A549 treated with AZD2906 at 1 μM for 4 hours (cell line): ENCODE measurements at places on chromosomes 2 and 18. TPM values are rescaled to one million over a fixed set of nuclear protein-coding genes. Genes with fewer than 3 reads are reported as not detected.

SKOR2 gene
- not detected in 5 replicates for total RNA-seq

LCT gene
- total RNA-seq: 0.03 to 0.08 TPM (median 0.04 TPM) in 4 of 5 replicates, not detected in the other

LIMS2 gene
- total RNA-seq: 5.8 to 10.2 TPM (median 7.8 TPM) in 5 replicates

MAP2 gene
- 0.93 to 1.8 TPM (median 1.1 TPM) in 5 replicates for total RNA-seq

BIN1 gene
- total RNA-seq: 31.2 to 35.4 TPM (median 33.6 TPM) in 5 replicates

PXDN gene
- 11.5 to 17.4 TPM (median 15.5 TPM) in 5 replicates for total RNA-seq

FKBP7 gene
- total RNA-seq: 7.3 to 12.1 TPM (median 10.2 TPM) in 5 replicates

EIF2AK2 gene
- 16.2 to 31.7 TPM (median 20.8 TPM) in 5 replicates for total RNA-seq

MRPL53 gene
- total RNA-seq: 93.9 to 164 TPM (median 141 TPM) in 5 replicates

GBX2 gene
- total RNA-seq: 1.6 to 3.1 TPM (median 2.3 TPM) in 5 replicates

UGT1A5 gene
- 0.03 to 0.09 TPM (median 0.05 TPM) in 3 of 5 replicates, not detected in the others for total RNA-seq

FBLN7 gene
- total RNA-seq: 0.37 to 0.67 TPM (median 0.53 TPM) in 5 replicates

POTEJ gene
- not detected in 5 replicates for total RNA-seq

EIF5B gene
- total RNA-seq: 51.2 to 70.1 TPM (median 51.6 TPM) in 5 replicates

NMS gene
- total RNA-seq: not detected in 5 replicates

DARS1 gene
- total RNA-seq: 49.8 to 62.6 TPM (median 53.7 TPM) in 5 replicates

DNER gene
- total RNA-seq: 10.0 to 13.7 TPM (median 11.8 TPM) in 5 replicates

CYP26B1 gene
- 13.4 to 16.1 TPM (median 15.2 TPM) in 5 replicates for total RNA-seq

LMAN1 gene
- 24.6 to 46.3 TPM (median 29.2 TPM) in 5 replicates for total RNA-seq

LRATD1 gene
- total RNA-seq: 0.09 to 0.17 TPM (median 0.14 TPM) in 5 replicates

SMPD4 gene
- 72.4 to 84.4 TPM (median 82.4 TPM) in 5 replicates for total RNA-seq

HRH4 gene
- total RNA-seq: 0.03 TPM in 1 of 5 replicates, not detected in the others

CNDP1 gene
- 0.08 TPM in 1 of 5 replicates, not detected in the others for total RNA-seq

TFCP2L1 gene
- total RNA-seq: 23.4 to 29.7 TPM (median 25.7 TPM) in 5 replicates

PPP1CB gene
- 133 to 199 TPM (median 162 TPM) in 5 replicates for total RNA-seq

CPLX4 gene
- not detected in 5 replicates for total RNA-seq

IL18RAP gene
- total RNA-seq: 0.03 to 0.25 TPM (median 0.09 TPM) in 4 of 5 replicates, not detected in the other

PARD6G gene
- 1.4 to 3.5 TPM (median 3.4 TPM) in 5 replicates for total RNA-seq

SCTR gene
- total RNA-seq: 0.10 TPM in 1 of 5 replicates, not detected in the others

GALR1 gene
- not detected in 5 replicates for total RNA-seq

ABCG8 gene
- not detected in 5 replicates for total RNA-seq

DNAJC5G gene
- not detected in 5 replicates for total RNA-seq

STON1 gene
- total RNA-seq: 0.28 to 0.42 TPM (median 0.39 TPM) in 5 replicates

AQP12B gene
- total RNA-seq: not detected in 5 replicates

POTEI gene
- total RNA-seq: 0.01 TPM in 1 of 5 replicates, not detected in the others

MATN3 gene
- 10.9 to 19.1 TPM (median 16.2 TPM) in 5 replicates for total RNA-seq

ATF2 gene
- total RNA-seq: 14.8 to 21.3 TPM (median 18.0 TPM) in 5 replicates

FBXO15 gene
- 0.48 to 1.1 TPM (median 0.62 TPM) in 5 replicates for total RNA-seq

FEZ2 gene
- total RNA-seq: 34.7 to 49.3 TPM (median 38.4 TPM) in 5 replicates

GPR55 gene
- not detected in 5 replicates for total RNA-seq

SKA1 gene
- 10.0 to 14.8 TPM (median 10.6 TPM) in 5 replicates for total RNA-seq

IL1RL2 gene
- 0.05 TPM in 1 of 5 replicates, not detected in the others for total RNA-seq
